ENCODE measurements at places on chromosomes 16 and 17.
A peak's percentile ranks its signal among the peaks of the same experiment; 100 is the strongest.

GRCh38 chr17:47663912-47664623, 14.3 kb downstream of the KPNB1 start:
- no peak for DNase-seq

- DNase-seq: no peak
Measured at GRCh38 chr17:79536212-79536840, 74.5 kb downstream of the RBFOX3 start.

DNA sequence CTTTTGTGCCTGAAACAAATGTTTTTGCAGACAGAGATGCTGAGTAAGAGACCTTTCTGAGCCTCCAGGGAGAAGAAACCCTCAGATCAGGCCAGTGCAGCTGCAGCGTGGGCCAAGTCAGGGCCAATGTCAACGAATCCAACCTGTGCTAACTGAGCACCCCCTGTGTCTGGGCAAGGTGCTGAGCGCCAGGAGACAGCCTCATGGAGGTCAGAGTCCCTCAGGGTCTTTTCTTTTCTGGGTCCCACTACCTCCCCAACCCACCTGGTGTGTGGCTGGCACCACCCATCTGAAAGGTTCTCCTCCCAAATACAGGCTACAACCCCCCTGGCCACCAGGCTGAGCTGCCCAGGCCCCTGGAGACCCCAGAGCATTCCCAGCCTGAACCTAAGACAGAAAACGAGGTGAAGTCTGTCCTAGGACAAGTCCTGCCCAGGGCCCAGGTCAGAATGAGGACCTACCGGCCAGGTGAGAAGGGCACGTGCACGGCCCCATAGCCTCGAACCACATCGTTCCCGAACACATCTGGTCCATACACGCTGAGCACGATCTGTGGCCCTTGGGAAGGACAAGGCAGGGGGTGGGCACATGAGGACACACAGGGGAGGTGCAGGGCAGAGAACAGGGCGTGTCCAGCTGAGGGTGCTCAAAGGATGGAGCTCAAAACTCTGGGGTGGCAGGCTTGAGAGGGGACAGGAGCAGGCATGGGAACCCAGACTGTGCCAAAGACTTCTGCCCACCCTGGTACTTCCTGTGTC, 15.0 kb downstream of the B9D1 start:
- DNase-seq: no peak

- no peak for DNase-seq
Measured at GRCh38 chr17:50147841-50148225, 2.6 kb downstream of the PPP1R9B start.

DNA sequence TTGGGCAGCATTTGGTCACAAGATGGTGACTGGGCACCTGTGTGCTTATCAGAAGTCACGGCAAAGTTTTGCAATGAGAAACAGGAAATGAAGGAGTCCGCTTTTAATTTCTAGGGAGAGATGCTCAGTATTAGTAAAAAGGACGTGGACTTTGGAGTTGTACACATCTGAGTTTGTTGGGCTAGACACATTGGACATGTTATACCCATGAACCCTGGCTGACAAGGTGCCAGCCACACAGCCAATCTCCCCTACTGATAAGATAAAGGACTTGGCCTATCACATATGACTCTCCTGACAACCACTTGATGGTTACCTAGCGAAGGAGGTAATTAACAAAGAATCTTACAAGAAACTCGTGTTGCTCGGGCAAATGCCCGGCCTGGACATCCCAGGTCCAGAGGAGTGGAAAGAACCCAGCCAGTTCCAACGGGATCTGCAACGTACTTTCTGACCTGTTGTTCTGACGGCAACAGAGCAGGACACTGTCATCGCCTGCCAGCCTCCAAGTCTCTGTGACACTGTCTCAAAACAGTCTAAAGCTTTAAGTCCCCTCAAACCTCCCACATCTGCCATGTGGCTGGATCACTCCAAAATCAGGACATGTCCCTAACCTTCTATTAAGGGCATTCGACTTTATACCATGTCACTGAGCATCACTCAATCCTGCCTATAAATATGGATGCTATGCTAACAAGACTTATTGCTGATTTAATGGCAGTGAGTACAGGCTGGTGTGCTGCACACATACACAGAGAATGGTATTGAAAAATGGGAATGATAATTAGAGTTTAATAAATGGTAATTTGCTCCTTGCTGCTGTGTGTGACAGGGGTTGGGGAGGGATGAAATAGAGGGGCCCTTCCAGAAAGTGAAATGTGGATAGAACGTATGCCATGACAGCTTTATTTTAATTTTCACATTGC, 47.6 kb upstream of the LYRM9 start:
- DNase-seq: no peak

- DNase-seq: no peak
Measured at GRCh38 chr16:5058476-5058875, 7.3 kb downstream of the C16orf89 start.

- DNase-seq: no peak
Measured at GRCh38 chr17:61454381-61455323, 2.4 kb downstream of the TBX4 start.

- DNase-seq: peak; percentile 80
Measured at GRCh38 chr16:75433732-75434413, 570 bp upstream of the CFDP1 start.

DNA sequence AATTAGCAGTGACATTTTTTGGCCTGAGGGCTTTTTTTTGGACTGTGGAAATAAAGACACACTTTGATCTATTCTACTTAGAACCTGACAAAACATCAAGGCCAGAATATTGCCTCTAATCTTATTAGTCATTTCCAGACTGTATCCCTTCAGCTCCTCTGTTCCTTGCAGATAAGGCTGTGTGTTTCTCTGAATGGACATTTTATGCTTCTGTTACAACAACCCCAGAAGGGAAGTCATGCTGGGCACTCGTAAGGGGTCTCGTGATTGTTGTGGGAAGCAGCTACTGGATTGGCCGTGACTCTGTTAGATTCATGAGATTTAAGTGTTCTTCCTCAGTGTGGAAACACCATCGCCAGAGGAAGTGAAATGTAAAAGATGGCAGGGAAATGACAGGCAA, 31.6 kb upstream of the HS3ST2 start:
- no peak for DNase-seq

- DNase-seq: no peak
Measured at GRCh38 chr17:48626245-48627117, at the start of gene HOXB9. Gene HOXB9, minus strand, starts transcription at chr17:48626358. Its CDS starts 89 bp downstream, at chr17:48626269.

DNA sequence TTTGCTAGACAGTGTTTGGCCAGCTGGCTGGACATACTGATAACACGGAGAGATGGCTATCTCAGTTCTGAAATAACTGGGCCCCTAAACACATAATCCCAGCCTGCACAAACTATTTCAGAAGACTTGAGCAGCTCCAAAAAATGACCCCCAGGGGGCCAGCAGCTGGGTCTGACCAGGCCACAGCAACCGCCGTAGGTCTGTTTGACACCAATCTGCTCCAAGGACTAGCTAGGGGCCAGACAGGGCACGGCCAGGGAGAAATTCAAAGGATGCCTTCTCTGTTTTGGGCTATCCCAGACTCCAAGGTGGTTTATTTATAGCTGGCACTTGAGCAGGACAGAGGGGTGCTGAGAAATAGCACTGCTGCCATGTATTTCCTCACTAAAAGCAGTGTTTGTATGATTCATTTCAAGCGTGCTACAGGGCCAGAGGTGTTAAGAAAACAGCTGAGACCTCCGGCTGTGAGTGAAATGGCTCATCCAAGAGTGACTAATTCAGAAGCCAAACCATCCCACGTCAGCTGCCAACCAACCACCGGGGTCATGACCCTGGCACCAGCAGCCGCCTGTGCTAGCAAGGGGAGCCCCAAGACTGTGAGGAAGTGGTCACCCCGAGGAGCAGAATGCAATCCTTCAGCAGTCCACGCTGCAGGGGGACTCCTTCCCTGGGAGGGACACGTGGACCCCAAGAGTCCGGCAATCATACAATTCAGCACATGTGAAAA, 5.7 kb downstream of the GGA2 start:
- DNase-seq: peak; percentile 88

DNA sequence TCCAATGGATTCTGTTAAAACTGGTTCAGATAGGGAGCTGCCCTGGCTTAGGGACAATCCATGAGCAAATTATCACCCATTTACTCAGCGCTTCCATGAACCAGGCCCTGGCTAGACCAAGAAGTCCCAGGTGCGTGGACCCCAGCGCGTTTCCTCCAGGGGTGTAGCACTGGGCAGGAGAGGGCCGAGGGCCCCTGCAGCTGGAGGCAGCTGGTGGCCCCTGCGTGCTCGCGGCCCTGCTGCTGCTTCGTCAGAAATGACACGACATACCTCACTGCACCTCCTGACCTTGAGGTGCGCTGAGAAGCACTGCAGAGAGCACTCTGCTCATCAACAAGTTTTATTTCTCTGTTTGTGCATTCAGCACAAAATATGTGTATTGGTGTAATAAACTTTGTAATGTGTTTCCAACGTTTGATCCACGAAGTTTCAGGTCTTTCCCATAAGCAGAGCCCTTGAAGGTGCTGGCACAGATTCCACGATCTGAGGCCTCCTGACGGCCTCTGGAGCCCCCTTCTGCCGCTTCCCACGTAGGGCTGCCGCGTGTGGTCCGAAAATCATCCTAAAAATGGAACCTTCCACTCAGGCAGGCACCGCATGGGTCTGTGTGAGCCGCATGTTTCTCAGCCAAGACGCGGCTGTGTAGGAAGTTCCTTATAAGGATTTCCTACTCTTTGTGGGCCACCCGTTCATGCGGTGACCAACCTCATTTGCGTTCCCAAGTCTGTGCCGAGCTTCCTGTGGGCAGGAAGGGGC, 50.8 kb upstream of the ZCCHC14 start:
- DNase-seq: no peak

DNA sequence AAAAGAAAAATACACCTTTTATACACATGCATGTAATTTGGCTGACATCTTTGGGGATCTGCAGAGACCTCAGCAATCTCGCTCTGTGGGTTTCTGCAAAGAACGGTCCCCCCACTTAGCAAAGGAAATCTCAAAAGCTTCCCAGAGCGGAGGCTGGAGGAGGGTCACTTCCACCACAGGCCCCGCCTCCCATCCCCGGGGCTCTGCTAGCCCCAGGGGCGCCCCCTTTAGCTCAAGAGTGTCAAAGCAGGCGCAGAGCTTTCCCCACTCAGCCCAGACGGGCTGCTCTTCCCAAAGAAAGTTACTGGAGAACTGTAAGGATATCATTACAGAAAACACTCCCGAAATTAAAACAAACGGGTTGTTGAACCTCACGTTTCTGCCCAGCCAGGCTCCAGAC, 11.4 kb downstream of the SLC13A5 start:
- DNase-seq: no peak

DNA sequence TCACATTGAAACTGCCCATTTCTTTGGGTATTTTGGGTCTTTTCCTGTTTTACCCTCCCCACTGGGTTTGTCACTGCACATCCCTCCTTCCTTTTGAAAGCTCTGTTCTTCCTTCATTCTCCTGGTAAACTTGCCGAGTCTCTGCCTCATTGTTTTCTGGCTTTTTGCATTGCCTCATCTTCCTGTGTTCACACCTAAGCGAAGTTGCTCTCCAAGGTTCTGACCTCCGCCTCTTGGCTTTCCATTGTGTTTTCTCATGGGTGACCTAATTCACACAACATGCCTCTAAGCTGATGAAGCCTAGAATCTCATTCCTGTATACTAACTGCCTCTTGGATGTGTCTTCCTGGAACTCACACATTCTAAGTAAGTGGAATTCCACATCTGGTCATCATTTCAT, 1096.1 kb upstream of the EEF2KMT start:
- no peak for DNase-seq

GRCh38 chr16:88315543-88316105, 67.1 kb upstream of the ZNF469 start:
- peak; percentile 35 for DNase-seq

DNA sequence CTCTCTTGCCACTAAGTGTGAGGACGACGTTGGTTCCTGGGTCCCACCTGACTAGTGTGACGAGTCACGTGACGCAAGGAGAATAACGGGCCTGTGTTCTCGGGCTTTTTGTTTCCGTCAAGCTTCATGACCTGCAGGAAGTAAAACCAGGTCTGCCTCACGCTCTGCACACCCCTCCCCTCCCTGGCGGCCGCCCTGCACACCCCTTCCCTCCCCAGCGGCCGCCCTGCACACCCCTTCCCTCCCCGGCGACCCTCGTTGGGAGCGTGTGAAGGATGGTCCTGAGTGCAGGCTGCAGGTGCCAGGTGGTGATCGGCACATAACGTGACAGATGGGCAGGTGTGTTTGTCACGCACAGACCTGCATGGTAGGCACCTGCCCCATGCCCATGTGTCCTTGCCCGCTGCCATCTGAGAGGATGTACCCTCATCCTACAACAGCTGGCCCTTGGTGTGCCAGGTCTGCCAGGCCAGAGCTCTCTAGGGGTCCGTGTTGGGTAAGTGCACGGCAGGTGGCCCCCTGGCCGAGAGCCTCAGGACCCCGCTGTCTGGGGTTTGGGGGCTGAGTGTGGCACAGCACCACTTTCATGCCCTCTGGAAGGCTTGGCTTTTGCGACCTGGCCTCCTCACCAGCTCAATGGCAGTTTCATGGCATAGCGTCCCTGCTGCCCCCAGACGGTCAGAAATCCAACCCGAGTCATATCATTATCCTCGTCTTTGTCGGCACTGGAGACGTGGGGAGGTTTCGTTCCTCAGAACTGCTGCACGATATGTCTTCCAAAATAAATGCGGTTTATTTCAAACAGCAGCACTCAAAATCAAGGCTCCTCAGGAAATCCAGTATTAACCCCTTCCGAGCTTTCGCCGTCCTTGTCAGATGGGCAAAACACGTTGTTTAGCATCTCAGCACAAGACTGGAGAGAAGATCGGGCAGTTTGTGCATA, 191.8 kb upstream of the CHMP6 start:
- no peak for DNase-seq

GRCh38 chr16:82750068-82750467, 123.3 kb downstream of the CDH13 start:
- no peak for DNase-seq

DNA sequence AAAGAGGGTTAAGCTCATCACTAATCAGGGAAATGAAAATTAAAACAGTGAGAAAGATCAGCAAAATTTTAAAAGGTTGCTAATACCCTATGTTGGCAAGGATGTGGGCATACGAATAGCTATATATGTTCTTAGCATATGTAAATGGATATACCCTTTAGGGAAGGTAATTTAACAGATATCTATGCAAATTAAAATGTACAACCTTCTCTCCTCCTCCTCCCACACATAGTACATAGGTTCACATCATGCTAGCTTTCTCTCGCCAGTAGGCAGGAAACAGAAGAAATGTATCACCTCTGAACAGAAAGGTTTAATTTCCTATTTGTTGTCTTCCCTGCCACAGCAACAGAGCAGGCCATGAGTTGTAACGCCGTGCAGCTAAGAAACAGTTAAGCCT, 103.8 kb downstream of the CDYL2 start:
- DNase-seq: no peak

GRCh38 chr16:65754820-65755691, 611.4 kb upstream of the CDH5 start:
- DNase-seq: peak; percentile 85

GRCh38 chr16:73047536-73048291, at the start of gene ZFHX3:
Gene ZFHX3, minus strand, starts transcription at chr16:73048128. Its CDS starts 87,983 bp downstream, at chr16:72960145.
- no peak for DNase-seq

Data from GM04504 (cell line).